ENCODE measurements at places on chromosomes 4 and X. TPM values are rescaled to one million over a fixed set of nuclear protein-coding genes. Genes with fewer than 3 reads are reported as not detected.

ASB11 gene
- polyA plus RNA-seq: 1.9 TPM

CAPN6 gene
- 1.1 TPM for polyA plus RNA-seq

ETDB gene
- polyA plus RNA-seq: not detected

GLRA3 gene
- polyA plus RNA-seq: not detected

GRCh38 chrX:68675571-68675970, 28.1 kb downstream of the STARD8 start:
- no peak for DNase-seq

GRCh38 chr4:7932287-7932686, 7.4 kb downstream of the AFAP1 start:
- no peak for DNase-seq

DNA sequence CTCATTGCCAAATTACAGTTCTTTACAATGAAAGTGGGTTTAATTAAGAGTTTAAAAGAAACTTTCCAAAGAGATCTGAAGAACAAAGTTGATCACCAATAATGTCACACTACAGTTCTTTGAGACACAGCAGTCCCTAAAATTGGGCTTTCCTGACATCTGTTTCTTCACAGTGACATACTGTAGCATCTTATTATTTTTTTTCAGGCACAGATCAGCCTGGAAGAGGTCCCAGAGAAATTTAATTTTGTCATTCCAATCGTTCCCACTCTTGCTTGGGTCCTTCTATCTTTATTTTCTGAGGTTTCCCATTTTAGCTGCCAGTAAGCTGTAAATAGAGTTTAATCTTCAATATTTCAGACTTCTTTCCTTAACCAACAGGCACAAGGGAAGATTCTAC, 143.1 kb upstream of the FRMPD4 start:
- no peak for DNase-seq

- peak; percentile 62 for DNase-seq
These were observed 2.9 kb downstream of the HCFC1 start for GRCh38 chrX:153968754-153969124.

Data from stomach (tissue), 19 donors.